Epithelial cell of proximal tubule (primary cell): ENCODE measurements at places on chromosomes 1 and 21. TPM values are rescaled to one million over a fixed set of nuclear protein-coding genes. Genes with fewer than 3 reads are reported as not detected.

The EXOSC10 gene
- total RNA-seq, result 71.9 and 82.1 TPM in 2 replicates

The ZNF683 gene
- not detected in 2 replicates for total RNA-seq

The KCNJ6 gene
- under 0.01 TPM in 2 replicates for total RNA-seq

The PLA2G5 gene
- total RNA-seq, result not detected in 2 replicates

The TMEM59 gene
- total RNA-seq, result 71.8 and 106 TPM in 2 replicates

The NEGR1 gene
- 3.1 and 8.6 TPM in 2 replicates for total RNA-seq

The ERG gene
- 0.29 TPM in 1 of 2 replicates, not detected in the other for total RNA-seq

The ITLN2 gene
- not detected in 2 replicates for total RNA-seq

The IFI44 gene
- 0.17 and 1.3 TPM in 2 replicates for total RNA-seq

The CACNA1S gene
- total RNA-seq, result not detected in 2 replicates

The DRAXIN gene
- under 0.01 and 0.12 TPM in 2 replicates for total RNA-seq

The MEAF6 gene
- 64.2 and 73.1 TPM in 2 replicates for total RNA-seq

The NR5A2 gene
- not detected in 2 replicates for total RNA-seq

The GSTM1 gene
- not detected in 2 replicates for total RNA-seq

The MX2 gene
- 0.07 and 0.12 TPM in 2 replicates for total RNA-seq

The HES3 gene
- not detected in 2 replicates for total RNA-seq

The B3GALT2 gene
- total RNA-seq, result not detected in 2 replicates

The BSND gene
- total RNA-seq, result not detected in 2 replicates

The RBBP4 gene
- total RNA-seq, result 175 and 246 TPM in 2 replicates

The LCK gene
- total RNA-seq, result 8.2 and 10.3 TPM in 2 replicates

The CNR2 gene
- not detected in 2 replicates for total RNA-seq

The LRIF1 gene
- 11.1 and 12.1 TPM in 2 replicates for total RNA-seq
